Thymus (tissue), 14 donors: ENCODE measurements at places on chromosomes 3 and 15.

- no peaks in the 10 kb centered on the region for H3K27me3 ChIP-seq
- H3K36me3 ChIP-seq, result no peaks in the 10 kb centered on the region
- no peak overlapping the region for H3K27ac ChIP-seq
Measured at GRCh38 chr15:65638681-65639089, 16.9 kb downstream of the SLC24A1 start.

GRCh38 chr15:44535092-44535491 lies 1.9 kb upstream of the EIF3J start:
- no peak overlapping the region for H3K4me3 ChIP-seq
- H3K27ac ChIP-seq, result no peak overlapping the region
- no peaks in the 10 kb centered on the region for H3K27me3 ChIP-seq

DNA sequence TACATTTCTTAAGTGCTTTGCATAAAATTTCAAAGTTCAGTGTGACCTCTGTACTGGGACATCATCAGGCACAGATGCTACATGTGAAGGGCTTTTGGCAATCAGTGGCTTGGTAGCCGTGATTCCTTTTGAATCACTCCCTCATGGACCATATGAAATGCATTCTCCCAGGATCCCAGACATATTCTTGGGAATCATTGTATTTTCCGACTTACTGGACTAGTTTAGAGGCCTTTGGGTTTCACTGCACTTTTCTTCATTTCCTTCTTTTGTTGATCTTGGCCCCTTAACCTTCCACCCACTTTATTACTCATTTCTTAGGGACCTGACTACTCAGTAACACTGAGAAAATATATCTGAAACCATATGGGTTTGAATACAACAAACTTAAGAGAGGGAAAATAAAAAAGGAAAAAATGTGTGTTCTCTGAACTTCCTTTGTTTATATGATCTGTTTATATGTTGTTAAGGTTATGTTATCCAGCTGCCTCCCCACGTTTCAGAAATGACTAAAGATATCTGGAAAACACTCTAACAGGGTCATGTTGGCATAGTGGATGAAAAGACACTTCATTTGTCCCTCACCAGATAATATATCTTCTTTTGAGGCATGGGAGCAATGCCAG lies 35.1 kb downstream of the HMG20A start:
- peak overlapping the region; percentile 35 for H3K27ac ChIP-seq
- no peak for DNase-seq
- H3K27me3 ChIP-seq, result no peaks in the 10 kb centered on the region
- no peak overlapping the region for H3K4me3 ChIP-seq

- H3K27me3 ChIP-seq, result no peaks in the 10 kb centered on the region
- H3K4me3 ChIP-seq, result no peak overlapping the region
- no peaks in the 10 kb centered on the region for H3K4me1 ChIP-seq
- H3K36me3 ChIP-seq, result peaks cover 64% of the 10 kb centered on the region
Measured at GRCh38 chr15:57167821-57168395, 208.4 kb upstream of the CGNL1 start.

GRCh38 chr3:29410660-29411405 lies 130.0 kb downstream of the RBMS3 start:
- no peaks in the 10 kb centered on the region for H3K27me3 ChIP-seq
- no peak overlapping the region for H3K4me3 ChIP-seq
- DNase-seq, result no peak
- H3K27ac ChIP-seq, result no peak overlapping the region
- H3K36me3 ChIP-seq, result no peaks in the 10 kb centered on the region

DNA sequence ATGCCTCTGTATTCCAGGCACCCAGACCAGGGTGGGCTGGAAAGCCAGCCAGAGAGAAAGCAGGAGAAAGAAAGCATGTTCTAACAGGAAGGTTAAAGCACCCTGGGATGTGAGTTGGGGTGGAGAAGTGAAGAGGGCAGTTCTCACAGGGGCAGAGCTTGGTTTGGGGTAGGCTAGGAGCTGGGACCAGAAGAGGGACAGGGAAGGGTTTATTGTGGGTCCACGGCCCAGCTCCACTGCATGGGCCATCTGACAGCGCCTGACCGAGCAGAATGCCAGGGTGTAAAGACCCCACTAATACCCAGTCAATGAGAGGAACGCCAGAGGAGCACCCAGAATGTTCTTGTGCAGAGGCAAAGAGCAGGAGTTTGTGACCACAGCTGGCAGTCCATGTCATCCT lies 27.1 kb upstream of the MAGEF1 start:
- no peak overlapping the region for H3K4me3 ChIP-seq
- no peak overlapping the region for H3K27ac ChIP-seq
- H3K27me3 ChIP-seq, result no peaks in the 10 kb centered on the region
- peaks cover 19% of the 10 kb centered on the region for H3K4me1 ChIP-seq
- DNase-seq, result no peak

GRCh38 chr15:73258271-73259108 lies 110.3 kb downstream of the HCN4 start:
- no peaks in the 10 kb centered on the region for H3K27me3 ChIP-seq
- H3K27ac ChIP-seq, result no peak overlapping the region
- H3K36me3 ChIP-seq, result no peaks in the 10 kb centered on the region
- H3K4me3 ChIP-seq, result no peak overlapping the region
- DNase-seq, result no peak

GRCh38 chr3:167350245-167350862 lies 29.7 kb downstream of the ZBBX start:
- no peaks in the 10 kb centered on the region for H3K4me1 ChIP-seq
- peak; percentile 9 for DNase-seq
- no peak overlapping the region for H3K4me3 ChIP-seq

GRCh38 chr15:68224546-68225250 lies 4.8 kb downstream of the CLN6 start:
- H3K4me3 ChIP-seq, result no peak overlapping the region
- H3K4me1 ChIP-seq, result peaks cover 21% of the 10 kb centered on the region
- H3K27ac ChIP-seq, result no peak overlapping the region
- no peak for DNase-seq
- H3K36me3 ChIP-seq, result no peaks in the 10 kb centered on the region

- no peak for DNase-seq
- H3K36me3 ChIP-seq, result no peaks in the 10 kb centered on the region
- H3K4me1 ChIP-seq, result no peaks in the 10 kb centered on the region
- no peak overlapping the region for H3K27ac ChIP-seq
Measured at GRCh38 chr3:106083854-106084253, 215.0 kb upstream of the CBLB start.

DNA sequence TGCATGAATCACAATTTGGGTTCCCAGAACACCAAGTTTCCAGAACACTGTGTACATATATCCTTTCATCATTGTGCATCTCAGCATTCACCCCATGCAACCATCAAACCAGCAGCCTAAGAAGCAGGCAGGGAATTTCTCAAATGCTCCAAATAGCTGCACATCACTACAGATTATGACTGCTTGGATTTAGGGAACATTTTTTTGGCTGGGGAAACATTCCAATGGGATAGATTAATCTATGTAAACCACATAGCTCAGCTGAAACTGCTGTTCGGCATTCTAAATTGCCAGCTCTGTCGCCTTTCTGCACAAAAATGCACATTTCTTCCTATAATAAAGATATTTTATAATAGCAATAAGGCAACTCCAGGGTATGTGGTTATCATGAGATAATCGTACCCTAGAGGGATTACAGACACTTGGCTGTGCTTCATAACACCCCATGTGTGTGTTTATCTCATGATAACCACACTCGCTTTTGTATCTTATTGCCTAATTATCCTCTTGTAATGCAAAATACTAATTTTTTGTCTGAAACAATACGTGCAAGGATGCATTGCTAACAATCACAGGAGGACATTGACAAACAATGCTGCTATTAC lies 483.7 kb upstream of the DPH6 start:
- DNase-seq, result no peak
- H3K4me1 ChIP-seq, result no peaks in the 10 kb centered on the region
- no peak overlapping the region for H3K4me3 ChIP-seq
- H3K36me3 ChIP-seq, result no peaks in the 10 kb centered on the region
- no peak overlapping the region for H3K27ac ChIP-seq

DNA sequence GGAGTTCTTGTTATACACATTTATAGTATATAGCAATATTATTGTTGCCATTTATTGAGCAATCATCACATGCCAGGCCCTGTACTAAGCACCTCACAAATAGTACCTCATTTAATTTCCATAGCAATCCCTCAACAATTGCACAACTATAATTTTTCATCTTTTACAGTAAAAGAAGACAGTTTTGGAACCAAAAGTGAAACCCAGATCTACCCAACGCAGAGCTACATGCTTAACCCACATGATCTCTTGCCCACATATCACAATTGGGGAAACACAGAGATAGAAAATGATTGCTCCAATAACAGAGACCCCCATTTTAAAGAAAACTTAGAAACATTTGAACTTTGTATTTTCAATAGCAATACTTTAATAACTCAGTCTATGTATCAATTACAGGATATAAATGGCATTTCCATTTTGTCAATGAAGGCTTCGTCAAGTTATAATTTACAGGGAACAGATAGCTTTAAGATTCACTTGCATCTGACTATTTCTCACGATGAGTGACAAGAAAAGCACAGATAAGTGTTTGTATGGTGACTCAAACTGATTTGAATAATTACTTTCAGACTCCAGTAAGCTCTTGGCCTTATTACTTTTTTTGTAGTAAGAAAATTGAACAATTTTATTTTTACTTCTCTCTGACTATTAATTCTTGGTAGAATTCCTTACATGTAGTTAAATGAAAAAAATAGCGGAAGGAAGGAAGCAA lies 38.7 kb upstream of the CCDC50 start:
- H3K4me3 ChIP-seq, result no peak overlapping the region
- no peaks in the 10 kb centered on the region for H3K4me1 ChIP-seq
- H3K27me3 ChIP-seq, result no peaks in the 10 kb centered on the region
